ENCODE measurements at places on chromosomes 4 and X.

GRCh38 chr4:15913631-15913970, 24.9 kb downstream of the FGFBP1 start:
- peak; percentile 98 for DNase-seq

DNA sequence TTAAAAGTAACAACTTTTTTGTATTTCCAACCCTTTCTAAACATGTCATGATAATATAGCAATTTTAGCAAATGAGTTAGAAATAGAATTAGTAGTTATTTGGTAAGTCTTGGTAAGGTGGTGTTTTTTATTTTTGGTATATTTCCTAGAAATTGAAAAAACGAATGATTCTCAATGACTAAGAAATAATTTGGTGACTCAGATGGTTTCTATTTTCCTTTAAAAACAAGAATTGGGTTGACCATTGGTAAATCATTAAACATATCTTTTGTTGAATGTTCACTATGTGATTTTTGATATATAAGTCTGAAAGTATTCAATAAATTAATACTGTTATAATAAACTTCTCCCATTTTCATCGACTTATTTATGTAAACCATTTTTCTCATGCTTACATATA, 206.2 kb upstream of the BANK1 start:
- peak; percentile 10 for DNase-seq

- no peak for DNase-seq
Measured at GRCh38 chr4:8841678-8842268, 29.9 kb downstream of the HMX1 start.

DNA sequence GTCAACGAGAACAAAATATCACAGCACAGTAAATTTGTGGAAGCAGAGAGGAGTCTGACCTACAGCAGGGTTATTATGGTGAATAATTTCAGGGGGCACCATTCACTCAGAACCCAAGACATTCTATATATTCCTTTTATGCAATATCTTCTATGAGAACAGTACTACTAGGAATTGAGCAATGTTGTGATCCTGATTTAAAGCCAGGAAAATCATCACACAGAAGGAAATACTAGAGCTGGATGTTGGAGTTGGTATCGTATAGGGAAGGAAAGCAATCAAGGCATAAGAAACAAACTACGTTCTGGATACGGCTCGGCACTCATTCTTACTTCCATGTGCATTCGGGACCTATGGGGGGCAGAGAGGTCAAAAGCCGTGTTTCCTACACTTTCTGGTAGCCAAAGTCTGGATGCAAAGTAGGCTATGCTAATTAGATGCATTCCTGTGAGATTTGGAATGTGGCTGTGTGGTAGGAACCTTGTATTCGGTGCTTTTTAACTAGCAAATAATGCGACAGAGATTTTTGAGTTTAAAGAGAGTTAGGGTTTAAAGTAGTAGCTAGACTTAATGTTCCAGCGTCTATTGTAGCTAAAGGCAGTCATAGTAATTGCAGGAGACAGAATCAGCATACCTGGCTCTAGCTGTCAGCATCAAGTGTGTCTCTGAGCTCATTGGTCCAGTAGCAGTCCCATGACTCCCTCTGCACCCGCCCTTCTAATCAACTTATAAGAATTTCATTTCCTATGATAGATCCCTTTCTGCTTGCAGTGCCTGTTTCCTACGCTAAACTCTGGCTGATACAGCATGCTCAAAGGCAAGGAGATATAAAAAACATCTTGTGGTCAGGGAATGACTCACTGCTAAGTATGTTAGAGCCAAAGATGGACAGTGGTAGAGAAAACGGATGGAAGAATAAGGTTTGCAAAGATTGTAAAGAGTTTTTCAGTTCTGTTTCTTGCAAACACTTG, 43.3 kb upstream of the PDGFC start:
- DNase-seq: peak; percentile 26

GRCh38 chr4:23773884-23774636, 115.8 kb downstream of the PPARGC1A start:
- no peak for DNase-seq

GRCh38 chr4:152032722-152033131, 271.9 kb upstream of the GATB start:
- DNase-seq: no peak

- no peak for DNase-seq
Measured at GRCh38 chr4:56874923-56875322, 32.8 kb upstream of the REST start.

GRCh38 chr4:16705341-16705740, 193.1 kb downstream of the LDB2 start:
- no peak for DNase-seq

- no peak for DNase-seq
Measured at GRCh38 chr4:107718351-107718965, 1.6 kb downstream of the PAPSS1 start.

- no peak for DNase-seq
Measured at GRCh38 chr4:47374477-47374876, 89.0 kb downstream of the COMMD8 start.

DNA sequence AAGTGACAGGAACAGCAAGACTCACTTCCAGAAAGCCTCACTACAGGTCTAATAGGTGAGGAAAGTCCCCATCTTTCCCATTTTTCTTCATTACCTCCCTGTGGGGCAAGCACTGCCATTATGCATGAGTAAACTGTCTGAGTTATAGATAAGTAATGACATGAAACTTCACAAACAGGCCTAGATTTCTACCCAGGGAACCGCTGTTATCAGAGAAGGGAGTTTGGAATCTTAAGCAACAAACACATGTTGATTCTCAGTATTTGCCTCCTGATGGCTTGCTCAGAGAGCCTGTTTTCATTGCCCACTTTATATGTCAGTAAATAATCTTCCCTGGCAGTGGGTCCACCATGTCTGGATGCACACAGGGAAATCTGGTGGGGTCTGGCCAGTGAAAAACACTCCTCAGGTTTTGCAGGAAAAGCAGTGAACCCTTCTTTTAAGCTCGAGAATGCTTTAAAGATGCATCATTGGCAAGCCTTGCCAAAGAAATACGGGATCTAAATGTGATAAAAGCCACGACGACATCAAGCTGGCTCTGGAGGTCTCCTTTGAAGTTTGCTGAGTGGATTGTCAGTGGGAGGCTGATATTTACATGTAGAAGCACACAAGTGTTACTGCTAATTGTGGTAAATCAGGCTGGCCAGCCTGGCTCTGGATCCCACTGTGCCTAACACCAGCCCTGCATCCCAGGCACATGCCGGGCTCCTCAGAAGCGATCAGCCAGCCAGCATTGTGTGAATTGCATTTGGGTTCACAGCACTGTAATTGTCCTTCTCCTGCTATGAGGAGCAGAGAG, 25.2 kb downstream of the PDGFRA start:
- DNase-seq: no peak

DNA sequence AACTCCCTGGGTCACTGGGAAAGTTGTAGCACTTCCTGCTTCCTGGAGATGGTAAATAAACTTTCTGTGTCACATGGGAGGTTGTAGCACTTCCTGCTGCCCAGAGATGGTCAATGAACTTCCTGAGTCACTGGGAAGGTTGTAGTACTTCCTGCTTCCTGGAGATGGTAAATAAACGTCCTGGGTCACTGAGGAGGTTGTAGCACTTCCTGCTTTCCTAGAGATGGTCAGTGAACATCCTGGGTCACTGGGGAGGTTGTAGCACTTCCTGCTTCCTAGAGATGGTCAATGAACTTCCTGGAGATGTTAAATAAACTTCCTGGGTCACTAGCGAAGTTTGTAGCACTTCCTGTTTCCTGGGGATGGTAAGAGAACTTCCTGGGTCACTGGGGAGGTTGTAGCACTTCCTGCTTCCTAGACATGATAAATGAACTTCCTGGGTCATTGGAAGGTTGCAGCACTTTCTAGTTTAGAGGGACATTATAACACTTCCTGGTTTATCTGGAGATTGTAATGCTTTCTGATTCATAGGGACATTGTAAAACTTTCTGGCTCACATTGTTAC, 62.3 kb upstream of the CD99 start:
- no peak for DNase-seq

DNA sequence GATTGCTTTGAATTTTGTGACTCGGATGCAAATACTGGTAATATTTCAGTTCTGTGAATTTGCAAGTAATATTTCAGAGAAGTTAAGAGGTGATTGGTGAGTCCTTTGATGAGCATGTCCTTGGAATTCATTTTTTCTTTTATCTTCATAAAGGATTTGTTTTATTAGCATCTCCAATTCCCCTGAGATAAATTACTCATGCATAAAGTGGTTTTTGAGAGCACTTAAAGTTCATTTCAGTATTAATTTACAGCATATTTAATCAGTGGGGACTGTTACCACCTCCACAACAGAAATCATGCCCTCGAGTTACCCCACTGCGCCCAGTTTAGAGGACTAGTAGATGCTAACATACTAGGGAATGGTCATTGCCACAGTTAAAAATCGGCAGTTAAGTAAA, 65.0 kb downstream of the ZFX start:
- no peak for DNase-seq

- DNase-seq: no peak
Measured at GRCh38 chrX:43971966-43972961, 926 bp downstream of the NDP start.

DNA sequence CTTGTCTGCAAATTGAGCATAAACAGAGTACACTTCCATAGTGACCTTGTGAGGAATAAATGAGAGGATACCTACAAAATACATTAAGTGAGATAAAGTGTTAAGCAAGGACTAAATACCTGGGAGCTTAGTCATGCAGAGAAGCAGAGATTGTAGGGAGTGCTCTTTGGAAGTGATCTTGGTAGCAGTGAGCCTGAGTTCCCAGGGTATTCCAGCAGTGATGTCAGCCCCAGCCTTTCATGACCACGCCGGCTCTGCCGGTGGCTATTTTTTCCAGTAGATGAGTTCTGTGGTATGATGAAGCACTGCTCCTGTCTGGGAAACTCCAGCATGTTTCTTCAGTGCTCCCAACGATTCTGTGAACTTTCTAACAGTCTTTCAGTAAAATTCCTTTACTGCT, 391.5 kb upstream of the IGFBP7 start:
- DNase-seq: peak; percentile 94

DNA sequence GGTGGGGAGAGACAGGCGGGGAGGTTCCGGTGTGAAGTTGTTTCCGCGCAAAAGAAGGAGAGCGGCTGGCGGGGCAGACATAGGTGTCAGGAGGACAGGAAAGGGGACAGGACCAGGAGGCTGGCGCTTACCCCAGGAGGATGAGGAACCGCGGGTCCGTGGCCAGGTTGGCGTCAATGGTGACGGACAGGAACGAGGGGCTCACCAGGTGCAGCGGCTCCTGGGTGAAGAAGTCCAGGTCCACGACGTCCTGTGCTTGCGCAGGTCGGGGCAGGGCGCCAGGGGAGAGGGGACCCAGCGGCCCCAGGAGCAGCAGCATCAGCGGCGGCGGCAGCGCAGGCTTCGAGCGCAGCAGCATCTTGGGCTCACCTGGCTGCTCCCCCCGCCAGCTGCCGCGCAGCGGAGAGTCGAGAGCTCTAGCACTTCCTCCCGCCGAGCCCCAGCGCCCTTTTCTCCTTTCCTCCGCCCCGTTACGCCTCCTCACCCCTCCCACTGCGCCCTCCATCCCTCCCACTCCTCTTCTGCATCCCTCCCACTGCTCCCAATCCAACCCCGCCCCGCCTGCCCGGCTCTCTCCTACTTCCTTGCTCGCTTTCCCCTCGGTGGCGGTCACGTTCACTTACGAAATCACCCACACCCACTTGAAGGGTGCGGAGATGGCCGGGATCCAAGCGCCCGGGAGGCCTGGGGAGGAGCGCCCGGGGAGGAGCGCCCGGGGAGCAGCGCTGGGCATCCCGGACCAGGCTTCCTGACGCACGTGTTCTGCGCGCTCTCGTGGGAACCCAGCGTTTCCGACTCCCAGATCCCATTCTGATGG, at the start of gene HPSE:
TSS of gene HPSE (minus strand) at position 424 of the 817 bp plus-strand sequence. CDS start at position 358, 66 bp downstream.
- no peak for DNase-seq

DNA sequence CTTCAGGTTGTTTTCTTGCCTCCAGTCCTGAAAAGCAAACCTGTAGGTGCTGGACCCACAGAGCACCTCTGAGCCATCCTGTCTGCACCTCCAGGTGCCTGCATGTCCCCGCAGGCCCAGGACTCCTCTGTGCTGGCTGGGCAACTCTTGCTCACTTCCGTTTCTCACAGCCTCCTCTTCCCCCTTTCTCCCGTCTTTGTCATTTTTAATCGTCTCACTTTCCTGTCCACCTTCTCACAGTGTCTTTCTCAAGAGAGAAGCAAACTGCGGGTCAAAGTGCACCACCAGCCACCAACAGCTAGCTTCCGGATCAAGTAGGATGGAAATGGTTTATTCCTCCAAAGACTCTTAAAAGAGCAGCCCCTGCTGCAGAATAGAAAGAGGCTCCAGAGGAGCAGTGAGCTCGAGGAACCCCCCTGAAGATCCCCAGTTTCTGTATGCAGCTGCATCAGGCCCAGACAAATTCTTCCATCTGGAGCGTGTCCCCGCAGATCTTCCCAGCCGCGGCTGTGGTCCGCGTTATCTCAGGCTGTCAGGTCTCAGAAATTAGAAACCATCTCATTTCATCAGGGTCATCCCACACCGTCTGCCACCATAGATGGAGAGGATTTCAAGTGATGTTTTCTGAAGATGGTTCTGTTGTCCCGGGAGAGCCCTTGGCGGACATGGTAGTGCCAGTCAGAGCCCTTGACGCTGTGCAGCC, 87.7 kb downstream of the FHDC1 start:
- no peak for DNase-seq

GRCh38 chr4:17170131-17170530, 271.7 kb upstream of the LDB2 start:
- no peak for DNase-seq

DNA sequence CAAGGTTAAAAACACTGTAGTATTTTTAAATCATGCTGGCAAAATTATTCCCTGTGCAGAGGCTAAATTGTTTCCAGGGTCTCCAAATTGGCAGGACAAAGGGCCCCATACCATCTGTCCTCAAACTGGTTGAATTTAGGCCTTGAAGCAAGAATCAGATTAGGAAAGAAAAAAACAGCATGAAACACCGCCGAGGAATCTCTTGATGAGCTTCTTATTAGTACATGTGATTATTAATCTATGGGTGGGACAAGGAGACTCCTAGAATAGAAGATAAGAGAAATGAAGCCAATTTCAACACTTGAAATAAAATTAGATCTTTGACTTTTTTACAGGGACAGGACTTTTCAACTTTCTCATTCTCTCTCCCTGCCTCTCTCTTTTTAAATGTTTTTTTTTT, 7.1 kb upstream of the CLNK start:
- DNase-seq: no peak

- DNase-seq: no peak
Measured at GRCh38 chr4:169385376-169385775, 114.6 kb upstream of the SH3RF1 start.

- DNase-seq: no peak
Measured at GRCh38 chr4:76962406-76963130, 13.0 kb downstream of the SEPTIN11 start.

DNA sequence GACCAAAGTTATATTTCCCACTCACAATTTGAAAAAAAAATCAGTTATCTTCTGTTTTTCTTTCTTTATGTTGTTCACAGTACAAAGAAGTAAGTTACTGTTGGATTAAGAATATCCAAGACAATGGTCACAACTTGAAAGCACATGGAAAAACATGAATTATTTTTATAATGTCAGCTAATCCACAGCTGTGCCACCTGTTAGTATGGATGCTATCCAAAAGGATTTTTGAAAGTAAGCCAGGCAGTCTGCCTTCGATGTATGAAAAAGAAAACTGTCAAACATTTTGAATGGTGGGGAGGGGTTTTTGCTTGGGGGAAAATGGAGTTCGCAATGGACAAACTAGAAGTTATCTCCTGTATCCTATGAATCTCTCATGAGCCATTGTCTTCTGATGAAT, 6.2 kb downstream of the GPM6A start:
- no peak for DNase-seq

GRCh38 chr4:60805500-60806313, 394.4 kb upstream of the ADGRL3 start:
- no peak for DNase-seq

All from epithelial cell of proximal tubule (primary cell).